Cerebellum (tissue), 4 donors: ENCODE measurements at places on chromosomes 2 and 18. TPM values are rescaled to one million over a fixed set of nuclear protein-coding genes. Genes with fewer than 3 reads are reported as not detected.

- no peak for DNase-seq
These were observed 51.9 kb downstream of the SETBP1 start for GRCh38 chr18:44732599-44732998.

DNA sequence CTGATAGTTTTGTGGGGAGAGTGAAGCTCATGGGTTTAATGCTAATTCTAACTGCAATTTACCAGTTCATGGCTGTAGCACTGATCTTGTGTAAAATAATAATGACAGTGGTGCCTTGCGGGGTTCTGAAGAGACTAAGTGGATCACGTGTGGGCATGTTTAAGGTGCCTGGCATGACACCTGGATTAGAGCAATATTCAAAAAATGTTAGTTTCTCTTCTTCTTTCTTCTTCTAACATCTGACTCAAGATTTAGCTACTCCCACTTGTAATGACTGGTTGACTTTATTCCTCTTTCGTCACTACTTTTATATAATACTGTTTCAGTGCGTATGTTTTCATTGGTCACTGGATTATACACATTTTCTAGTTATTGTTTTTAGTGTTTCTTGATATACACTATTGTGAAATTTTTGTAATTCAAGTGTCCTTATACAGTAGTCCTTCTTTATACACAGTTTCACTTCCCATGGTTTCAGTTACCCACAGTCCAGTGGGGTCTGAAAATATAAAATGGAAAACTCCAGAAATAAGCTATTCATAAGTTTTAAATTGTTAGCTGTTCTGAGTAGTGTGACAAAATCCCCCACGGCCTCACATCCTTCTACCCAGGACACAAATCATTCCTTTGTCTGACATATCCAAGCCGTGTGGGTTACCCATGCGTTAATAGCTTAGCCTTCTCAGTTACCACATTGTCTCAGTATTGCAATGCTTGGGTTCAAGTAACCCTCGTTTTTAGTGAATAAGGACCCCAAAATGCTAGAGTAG, 662.2 kb upstream of the CNTNAP5 start:
- no peak for DNase-seq

DNA sequence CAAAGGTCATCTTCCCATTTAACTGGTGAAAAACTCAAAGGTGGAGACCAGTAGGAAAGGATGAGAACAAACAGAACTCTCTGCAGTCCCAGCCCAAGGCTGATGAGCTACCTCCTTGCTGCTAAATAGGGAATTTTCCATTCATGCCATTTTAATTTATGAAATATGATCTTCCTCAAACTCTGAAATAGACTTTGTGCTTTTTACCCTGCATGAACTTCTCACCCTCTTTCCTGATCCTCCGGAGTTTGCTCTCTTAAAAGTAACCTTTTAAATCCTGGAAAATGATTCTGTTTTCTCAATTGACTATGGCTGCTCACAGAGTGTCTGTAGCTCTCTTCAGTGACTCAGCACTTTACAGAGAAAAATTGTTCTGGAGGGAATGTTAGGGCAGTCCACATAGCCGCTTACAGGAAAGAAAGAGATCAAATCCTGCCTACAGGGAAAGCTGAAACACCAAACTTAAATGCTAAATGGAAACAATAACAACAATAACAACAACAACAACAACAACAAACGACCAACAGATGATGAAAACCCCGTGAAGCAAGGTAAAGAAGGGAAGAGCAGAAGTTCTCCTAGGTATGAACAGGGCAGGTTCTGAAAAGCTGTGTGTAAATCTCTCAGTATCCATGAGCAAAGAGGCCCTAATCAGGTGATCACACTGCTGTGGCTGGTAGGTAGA, 79.8 kb upstream of the SESTD1 start:
- no peak for DNase-seq

GRCh38 chr2:133438848-133439564, 129.3 kb downstream of the NCKAP5 start:
- DNase-seq = no peak

DNA sequence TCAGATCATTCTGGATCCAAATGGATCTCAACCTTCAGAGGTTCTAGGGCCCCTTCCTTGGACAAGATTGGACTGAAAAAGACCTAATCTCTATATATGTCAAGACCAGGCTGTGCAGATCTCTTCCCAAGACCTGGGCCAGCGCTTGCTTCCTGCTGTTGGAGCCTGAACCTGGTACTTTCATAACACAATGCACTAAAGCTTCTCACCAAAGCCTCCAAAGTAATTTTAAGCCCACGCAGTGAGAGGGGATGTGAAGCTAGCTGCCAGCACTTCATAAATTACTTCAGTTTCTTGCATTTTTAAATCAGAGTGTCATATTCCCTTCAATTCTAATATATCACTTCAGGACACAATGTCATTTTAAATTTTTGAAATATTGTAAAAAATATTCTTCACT, 50.7 kb downstream of the LRRC30 start:
- DNase-seq = no peak

DNA sequence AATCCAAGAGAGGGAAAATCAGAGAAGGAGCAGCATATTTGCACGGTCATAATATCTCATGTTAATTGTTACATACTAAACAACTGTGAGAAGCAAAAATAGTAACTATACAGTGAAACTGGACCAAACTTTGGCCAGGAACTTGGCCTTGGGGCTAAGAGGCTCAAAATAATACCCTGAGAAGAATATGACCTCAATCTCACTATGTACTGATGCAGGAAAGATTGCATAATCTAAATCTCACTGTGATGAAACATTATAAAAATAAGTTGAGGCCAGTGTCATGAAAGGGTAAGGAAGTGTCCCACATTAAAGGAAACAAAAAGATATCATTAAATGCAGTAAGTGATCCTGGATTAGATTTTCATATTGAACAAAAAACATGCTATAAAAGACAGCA, 36.5 kb downstream of the ZRANB3 start:
- DNase-seq = no peak

- no peak for DNase-seq
These were observed 1166.5 kb upstream of the NXPH2 start for GRCh38 chr2:139946690-139947089.

CDH19 gene
- total RNA-seq = 0.09 TPM

ANO7 gene
- 0.54 TPM for total RNA-seq

GRCh38 chr2:238938401-238939055, 90.6 kb downstream of the TWIST2 start:
- no peak for DNase-seq

DNA sequence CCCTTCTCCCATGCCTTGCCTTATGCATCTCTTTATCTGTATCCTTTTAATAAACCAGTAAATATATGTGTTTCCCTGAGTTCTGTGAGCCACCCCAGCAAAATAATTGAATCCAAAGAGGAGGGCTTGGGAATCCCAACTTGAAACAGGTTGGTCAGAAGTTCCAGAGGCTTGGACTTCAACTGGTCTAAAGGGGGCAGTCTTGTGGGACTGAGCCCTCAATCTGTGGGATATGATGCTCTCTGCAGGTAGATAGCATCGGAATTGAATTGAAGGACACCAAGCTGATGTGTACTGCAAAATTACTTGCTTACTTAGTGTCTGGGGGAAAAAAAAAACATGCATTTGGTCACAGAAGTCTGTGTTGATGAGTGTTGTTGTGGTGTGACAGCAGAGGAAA, 1033.5 kb upstream of the TMEFF2 start:
- DNase-seq = no peak

DNA sequence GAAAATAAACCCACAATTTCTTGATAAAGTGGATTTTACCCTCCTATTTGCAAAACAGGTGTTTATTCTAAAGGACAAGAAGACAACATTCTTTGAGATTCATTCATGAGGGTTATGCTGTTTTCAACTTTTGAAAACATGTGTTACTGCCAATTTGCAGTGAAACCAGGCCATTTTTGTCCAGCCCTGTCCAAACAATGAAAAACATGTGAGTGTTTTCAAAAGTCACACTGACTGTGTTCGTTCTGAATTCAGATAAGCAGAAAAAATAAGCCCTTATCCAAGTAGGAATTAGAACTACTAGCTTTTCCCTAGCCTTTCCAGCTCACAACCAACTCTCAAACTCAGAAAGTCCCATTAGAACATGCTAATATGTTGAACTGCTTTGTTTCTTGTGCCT, 148.1 kb upstream of the PID1 start:
- no peak for DNase-seq

GRCh38 chr18:63083555-63083954, 236.0 kb downstream of the BCL2 start:
- no peak for DNase-seq

GRCh38 chr2:223877721-223878410, 40.5 kb upstream of the AP1S3 start:
- no peak for DNase-seq

DNA sequence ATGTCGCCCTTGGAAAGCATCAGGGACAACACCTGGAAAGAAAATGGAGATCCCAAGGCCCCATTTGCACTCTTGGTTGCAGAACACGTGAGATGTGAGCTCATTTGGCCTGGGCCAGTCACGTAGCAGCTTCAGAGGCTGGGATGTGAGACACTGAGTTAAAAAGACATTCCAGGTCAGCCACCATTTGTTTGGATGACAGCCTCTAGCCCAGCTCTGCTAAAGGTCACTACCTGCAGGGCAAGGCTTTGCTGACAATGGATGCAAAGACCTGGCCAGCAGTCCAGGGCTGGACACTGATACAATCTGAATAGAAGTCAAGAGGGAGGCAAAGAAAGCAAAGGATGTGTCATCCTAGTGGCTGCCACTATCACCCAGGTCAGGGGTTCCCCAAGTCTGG, 83.9 kb upstream of the LRPPRC start:
- peak; percentile 32 for DNase-seq

GRCh38 chr2:71336802-71337201, 5.2 kb downstream of the ZNF638 start:
- DNase-seq = no peak

DTNA gene
- total RNA-seq = 86.1 TPM

- DNase-seq = no peak
These were observed 126.2 kb downstream of the NAT8 start for GRCh38 chr2:73516033-73516432.

DHX57 gene
- 50.8 TPM for total RNA-seq

DCDC2C gene
- total RNA-seq = not detected

RAB6D gene
- total RNA-seq = 0.36 TPM

ANKRD23 gene
- total RNA-seq = 8.0 TPM

RNF125 gene
- total RNA-seq = 2.5 TPM

KIF5C gene
- 340 TPM for total RNA-seq

SATB2 gene
- 14.2 TPM for total RNA-seq

DNA sequence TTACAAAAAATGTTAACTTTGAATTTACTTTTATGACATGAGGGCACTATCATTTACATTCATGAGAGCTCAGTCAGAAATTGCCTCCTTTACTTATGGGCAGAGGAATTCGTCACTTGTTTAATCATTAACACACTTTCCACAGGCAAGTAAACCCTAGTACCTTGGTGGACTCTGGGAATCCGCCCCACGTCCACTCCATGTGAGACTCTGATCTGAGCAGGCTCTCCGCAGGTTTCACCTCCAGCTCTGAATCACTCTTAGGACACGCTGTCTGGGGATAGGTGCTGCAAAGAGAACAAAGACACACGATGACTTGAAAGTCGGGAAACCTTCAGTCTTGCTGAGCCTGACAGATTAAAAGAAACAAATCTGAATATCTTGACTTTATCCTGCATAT, 73.6 kb downstream of the LPIN2 start:
- no peak for DNase-seq

GRCh38 chr2:20378341-20378740, 27.7 kb upstream of the PUM2 start:
- no peak for DNase-seq

GRCh38 chr2:202762556-202762955, 109.0 kb downstream of the ICA1L start:
- no peak for DNase-seq

DNA sequence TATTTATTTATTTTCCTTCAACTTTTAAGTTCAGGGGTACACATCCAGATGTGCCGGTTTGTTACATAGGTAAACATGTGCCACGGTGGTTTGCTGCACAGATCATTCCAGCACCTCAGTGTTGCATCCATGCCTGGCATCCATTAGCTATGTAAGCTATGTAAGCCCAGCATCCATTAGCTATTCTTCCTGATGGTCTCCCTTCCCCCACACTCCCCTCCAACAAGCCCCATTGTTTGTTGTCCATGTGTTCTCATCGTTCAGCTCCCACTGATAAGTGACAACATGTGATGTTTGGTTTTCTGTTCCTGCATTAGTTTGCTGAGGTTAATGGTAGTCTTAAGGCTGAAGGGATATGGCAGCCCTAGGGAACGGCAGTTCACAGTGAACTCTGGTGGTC, 203.4 kb downstream of the CTNNA2 start:
- DNase-seq = no peak

FSHR gene
- not detected for total RNA-seq

DNA sequence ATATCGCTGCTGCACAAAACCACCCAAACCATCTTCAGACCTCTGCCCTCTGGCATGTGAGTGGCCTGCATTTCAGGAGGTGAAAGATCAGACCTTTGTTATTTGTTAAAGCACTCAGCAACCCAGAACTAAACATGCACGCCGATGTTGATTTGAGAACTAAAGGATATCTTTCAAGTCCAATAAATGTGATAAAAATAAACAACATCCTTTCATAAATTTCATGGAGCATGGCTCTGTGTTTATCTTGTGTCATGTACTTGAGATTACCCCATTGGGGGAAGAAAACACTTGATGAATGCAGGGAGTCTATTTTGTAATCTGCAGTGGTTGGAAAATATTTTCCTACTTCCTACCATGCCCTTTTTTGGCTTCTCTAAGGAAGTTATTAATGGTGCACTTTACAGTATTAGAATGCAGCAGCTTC, 70.8 kb upstream of the GATA6 start:
- DNase-seq = no peak

SIX3 gene
- total RNA-seq = not detected

DNA sequence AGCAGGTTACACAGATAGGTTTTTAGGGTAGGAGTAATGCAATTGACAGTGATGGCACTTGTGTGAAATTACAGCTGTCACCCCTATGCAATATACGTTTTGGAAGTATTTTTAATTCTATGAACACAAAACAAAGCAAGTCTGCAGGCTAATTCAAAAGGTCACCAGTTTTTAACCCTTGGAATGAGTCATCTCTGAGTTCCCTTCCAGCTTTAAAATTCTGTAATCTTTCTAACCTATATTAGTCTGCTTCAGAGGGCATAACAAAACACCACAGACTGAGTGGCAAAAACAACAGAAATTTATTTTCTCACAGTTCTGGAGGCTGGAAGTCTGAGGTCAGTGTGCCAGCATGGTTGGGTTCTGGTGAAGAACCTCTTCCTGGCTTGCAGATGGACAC, 596.9 kb upstream of the HNMT start:
- no peak for DNase-seq

- no peak for DNase-seq
These were observed 427.7 kb downstream of the METTL4 start for GRCh38 chr18:2143636-2144035.

MMADHC gene
- total RNA-seq = 65.1 TPM

NAT8 gene
- not detected for total RNA-seq

GRCh38 chr2:65228263-65228750, 676 bp downstream of the ACTR2 start:
- no peak for DNase-seq
